Effector memory CD4-positive, alpha-beta T cell (primary cell): ENCODE measurements at places on chromosomes 6 and 20.

GRCh38 chr6:144152334-144152900 is 2.1 kb downstream of the STX11 start:
- no peak for DNase-seq

GRCh38 chr20:24938498-24938897 is 10.6 kb upstream of the CST7 start:
- DNase-seq: no peak

DNA sequence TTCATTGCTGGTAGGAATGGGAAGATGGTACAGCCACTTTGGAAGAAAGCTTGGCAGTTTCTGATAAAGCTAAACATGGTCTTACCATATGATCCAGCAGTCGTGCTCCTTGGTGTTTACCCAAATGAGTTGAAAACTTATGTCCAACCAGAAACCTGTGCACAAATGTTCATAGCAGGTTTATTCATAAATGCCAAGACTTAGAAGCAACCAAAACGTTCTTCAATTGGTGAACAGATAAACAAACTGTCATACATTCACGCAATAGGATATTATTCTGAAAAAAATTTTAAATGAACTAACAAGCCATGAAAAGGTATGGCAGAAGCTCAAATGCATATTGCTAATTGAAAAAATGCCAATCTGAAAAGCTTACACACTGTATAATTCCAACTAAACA is 117.1 kb downstream of the LINC00237 start:
- no peak for DNase-seq

DNA sequence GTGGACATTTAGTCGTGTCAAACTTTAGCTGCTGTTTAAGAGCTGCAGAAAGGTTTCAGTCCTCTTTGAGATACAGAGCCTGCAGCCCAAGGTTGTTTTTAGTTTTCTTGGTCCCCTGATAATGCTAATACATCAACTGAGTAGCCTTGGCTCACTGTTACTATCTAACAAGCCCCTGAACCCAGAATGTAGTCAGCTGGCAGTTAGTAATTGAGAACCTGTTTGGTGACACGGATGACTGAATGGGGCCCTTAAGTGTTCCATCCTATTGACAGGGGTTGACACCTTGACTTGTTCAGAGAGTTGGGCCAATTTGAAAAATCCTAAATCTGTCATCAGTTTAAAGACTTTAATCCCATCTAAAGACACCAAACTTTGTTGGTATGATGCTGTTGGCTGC is 2.8 kb downstream of the RTN4IP1 start:
- DNase-seq: no peak

- DNase-seq: no peak
Observed at GRCh38 chr6:143050509-143050908, 10.2 kb upstream of the AIG1 start.

DNA sequence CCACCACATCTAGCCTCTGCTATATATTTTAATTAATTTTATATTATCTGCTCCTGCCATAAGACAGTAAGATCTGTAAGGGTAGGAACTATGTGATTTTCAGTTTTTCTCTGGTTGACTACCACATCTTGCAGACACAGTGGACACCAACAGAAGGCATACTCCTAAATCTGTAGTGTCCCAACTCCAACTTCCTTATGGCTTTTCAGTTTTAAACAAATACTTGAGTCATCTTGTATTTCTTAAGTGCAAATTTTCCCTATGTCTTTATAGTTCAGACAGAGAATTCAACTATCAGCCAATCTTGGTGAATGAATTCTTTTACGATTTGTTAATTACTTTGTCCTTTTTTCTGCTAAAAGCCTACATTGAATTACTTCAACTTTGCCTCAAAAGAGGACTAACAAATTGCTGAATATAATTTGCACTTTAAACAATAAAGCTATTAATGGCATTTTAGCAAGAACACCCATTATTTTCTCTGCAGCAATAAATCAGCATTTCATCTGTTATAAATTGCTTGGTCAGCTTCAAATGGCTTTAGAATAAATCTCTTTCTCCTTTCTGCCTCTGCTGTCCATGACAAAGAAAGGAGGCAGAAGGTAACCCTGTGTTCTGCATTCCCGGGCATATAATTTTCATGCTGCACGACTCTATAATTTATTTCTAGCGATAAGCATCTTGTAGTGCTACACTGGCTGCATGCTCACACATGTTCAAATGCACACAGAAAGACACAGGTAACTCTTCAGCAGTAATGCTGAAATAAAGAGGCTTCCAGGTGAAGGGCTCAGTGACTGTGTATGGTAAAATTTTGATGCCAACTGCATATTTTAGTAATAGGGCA is 144.8 kb downstream of the BACH2 start:
- DNase-seq: no peak

DNA sequence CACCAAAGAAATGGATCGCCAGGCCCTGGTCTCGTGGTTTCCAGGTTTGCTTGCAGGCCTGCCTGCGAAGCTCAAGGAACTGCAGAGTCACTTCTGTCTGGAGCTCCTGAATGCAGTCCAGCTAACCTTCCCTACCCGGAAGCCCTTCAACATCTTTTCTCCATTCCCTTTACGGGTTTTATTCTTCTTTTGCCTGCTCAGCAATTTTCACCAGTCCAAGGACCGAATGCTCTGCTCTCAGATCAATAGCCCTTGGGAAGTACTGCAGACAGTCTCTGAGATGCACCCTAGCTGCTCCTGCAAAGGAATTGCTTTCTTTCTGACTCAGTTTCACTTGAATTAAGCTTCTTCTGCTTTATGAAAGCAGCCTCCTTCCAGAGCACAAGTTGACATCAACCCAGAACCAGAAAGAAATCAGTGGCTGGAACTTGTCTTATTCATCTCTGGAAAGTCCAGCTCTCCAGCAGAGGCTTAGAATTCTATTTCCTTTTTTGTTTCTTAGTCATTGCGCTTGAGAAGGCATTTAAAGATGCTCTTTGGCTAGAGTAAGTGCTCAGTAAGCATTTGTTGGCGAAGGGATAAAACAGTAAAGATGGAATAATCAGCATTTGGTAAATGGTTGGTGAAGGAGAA is 18.7 kb upstream of the YWHAB start:
- DNase-seq: no peak

DNA sequence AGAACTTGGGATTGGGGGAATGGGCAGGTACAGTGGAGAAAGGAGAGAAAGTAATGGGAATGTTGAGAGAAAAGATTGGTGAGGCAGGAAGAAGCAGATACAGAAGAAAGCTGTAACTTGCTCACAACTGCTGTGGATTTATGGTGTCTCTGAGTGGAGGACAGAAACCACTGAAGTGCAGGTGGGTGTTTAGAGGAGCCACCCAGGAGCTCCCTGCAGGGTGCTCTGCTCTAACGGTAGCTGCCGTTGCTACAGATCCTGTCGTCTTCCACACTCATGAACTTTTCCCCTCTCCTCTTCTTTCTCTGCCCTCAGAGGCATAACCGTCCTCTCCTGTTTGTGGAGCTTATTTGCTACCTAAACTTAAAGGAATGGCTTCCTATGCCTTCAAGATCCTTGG is 27.5 kb upstream of the MAPK13 start:
- DNase-seq: no peak

DNA sequence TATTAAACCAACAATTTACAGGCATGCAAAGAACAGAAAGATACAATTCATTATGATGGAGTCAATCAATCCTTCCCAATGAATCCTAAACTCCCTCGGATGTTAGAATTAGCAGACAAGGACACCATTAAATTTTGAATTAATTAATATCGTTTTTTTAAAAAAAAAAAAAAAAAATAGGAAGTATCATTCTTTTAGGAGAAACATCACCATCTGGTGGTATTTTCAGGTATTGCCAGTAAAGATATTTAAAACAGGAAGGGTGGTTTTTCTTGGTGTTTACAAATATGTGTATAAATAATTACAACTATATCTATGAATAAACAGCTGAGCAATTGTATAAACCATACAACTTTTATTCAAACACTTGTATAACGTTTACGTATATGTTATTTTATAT is 564.4 kb downstream of the HAO1 start:
- no peak for DNase-seq

GRCh38 chr20:34689486-34689885 is 12.6 kb upstream of the PIGU start:
- no peak for DNase-seq

GRCh38 chr6:155493694-155494143 is 38.1 kb upstream of the NOX3 start:
- no peak for DNase-seq

DNA sequence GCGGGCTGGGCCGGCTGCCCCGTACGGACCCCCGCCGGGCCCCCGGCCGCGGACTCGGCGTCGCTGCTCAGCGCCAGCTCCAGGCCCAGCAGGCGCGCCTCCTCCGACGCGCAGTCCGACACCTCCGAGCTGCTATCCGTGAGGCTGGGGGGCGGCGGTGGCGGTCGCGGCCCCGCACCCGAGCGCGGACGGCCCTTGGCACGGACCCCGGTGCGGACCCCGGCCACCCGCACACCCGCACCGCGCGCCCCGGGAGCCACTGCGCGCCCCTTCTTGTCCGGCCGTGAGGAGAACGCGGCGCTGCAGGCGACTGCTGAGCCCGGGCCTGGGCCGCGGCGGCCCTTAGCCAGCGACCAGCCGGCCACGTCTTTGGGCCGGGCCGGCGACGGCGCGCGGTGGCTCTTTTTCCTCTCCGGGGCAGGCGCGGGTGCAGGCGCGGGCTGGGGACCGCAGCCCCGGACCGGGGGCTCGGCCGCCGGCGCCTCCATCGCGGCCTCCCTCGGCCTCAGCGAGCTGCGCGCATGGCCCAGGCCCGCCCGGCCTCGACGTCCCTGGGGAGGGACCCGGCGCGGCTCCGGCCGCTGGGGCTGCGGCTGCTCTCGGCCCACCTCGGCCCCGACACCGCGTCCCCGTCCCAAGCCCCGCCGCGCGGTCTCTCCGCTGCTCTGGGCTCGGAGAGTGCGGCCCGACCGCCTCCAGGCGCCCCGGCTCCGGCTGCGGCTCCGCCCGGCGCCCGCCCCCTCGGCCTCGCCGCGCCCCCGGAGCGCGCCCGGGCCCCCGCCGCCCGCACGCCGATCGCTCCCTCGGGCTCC is 12.9 kb upstream of the TLDC2 start:
- no peak for DNase-seq

- DNase-seq: no peak
Observed at GRCh38 chr20:36093025-36093803, 61.3 kb upstream of the EPB41L1 start.

DNA sequence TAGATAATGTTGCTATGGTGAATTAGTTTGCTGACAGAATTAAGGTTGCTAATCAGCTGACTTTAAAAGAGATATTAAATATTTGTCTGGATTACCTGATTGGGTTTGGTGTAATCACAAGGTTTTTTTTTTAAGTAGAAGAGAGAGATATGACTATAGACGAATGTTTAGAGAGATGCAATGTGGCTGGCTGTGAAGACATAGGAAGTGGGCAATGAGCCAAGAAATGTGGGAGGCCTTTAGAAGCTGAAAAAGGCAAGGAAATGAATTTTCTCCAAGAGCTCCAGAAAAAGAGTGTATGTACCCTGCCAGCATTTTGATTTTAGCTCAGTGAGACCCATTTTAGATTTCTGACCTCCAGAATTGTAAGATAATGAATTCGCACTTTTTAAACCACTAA is 598.3 kb downstream of the PKHD1 start:
- DNase-seq: no peak

- DNase-seq: no peak
Observed at GRCh38 chr6:159807150-159807858, 7.2 kb downstream of the PNLDC1 start.

DNA sequence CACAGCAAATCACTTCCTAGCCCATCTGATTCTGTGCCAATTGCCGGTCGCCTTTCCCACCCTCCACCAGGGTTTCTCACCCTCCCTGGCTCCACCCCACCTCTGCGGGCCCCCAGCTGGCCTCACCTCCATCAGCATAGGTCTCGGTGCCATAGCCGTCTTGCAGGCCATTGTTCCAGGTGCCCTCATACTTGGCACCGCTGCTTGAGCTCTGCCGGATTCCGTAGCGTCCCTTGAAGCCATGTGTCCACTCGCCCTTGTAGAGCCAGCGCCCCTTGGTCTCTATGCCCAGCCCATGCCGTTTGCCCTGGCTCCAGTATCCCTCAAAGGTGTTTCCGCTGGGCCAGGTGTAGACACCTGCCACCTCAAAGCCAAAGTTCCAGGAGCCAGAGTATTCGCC is 787 bp downstream of the JPH2 start:
- DNase-seq: no peak

- DNase-seq: no peak
Observed at GRCh38 chr6:13766201-13766634, 48.1 kb downstream of the MCUR1 start.

GRCh38 chr6:63807056-63807455 is 171.5 kb downstream of the PHF3 start:
- no peak for DNase-seq

GRCh38 chr6:139583420-139583819 is 209.0 kb upstream of the CITED2 start:
- no peak for DNase-seq

- DNase-seq: no peak
Observed at GRCh38 chr6:169837529-169838250, 86.3 kb downstream of the ERMARD start.

DNA sequence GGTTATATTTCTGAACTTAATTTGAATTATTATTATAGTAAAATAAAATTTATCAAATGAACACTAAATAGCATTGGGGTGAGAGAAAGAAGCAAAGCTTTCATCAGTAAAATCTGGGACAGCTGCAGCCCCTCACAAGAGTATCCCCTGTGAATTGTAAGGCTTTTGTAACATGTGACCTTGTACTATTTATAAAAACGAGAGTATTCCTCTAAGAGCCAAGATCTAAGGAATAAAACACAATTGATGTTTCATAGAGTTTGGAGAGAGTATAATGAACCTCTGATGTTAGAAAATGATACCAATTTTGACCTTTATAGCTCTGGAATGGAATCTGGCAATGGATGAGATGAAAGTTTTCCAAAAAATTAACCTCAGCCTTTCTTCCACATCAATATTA is 617.2 kb upstream of the ID4 start:
- no peak for DNase-seq

- no peak for DNase-seq
Observed at GRCh38 chr20:37758332-37758731, 64.5 kb downstream of the CTNNBL1 start.

DNA sequence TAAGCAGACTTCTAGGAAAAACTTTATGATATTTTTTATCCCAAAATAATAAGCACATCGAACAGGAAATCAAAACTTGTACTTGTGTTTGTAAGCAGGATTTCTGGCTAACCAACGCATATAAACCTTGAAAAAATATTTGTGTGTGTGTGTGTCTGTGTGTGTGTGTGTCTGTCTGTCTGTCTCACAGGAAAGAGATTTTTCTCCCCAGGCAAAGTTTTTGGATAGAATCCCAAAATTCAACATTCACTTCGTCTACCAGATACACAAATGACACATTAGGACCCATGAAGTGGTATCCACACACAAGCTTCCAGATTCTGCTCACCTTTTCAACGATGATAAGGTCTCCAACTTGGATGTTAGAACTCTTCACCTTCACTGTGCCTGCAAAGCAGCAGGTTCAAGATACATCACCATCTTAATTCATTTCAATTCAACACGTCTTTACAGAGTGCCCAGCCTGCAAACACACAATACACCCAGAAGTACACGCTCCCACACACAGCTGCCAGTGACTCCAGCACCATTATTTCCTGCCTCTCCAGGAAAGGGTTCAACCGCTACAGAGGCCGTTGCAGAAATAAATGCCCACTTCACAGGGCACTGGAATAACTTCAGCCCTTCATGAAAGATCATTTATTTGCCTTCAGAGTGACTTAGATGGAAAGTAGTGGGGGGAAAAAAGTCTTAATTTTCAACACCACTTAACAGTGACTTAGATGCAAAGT is 70.9 kb downstream of the ATP9A start:
- no peak for DNase-seq
